ENCODE measurements at places on chromosomes 11 and 22.

DNA sequence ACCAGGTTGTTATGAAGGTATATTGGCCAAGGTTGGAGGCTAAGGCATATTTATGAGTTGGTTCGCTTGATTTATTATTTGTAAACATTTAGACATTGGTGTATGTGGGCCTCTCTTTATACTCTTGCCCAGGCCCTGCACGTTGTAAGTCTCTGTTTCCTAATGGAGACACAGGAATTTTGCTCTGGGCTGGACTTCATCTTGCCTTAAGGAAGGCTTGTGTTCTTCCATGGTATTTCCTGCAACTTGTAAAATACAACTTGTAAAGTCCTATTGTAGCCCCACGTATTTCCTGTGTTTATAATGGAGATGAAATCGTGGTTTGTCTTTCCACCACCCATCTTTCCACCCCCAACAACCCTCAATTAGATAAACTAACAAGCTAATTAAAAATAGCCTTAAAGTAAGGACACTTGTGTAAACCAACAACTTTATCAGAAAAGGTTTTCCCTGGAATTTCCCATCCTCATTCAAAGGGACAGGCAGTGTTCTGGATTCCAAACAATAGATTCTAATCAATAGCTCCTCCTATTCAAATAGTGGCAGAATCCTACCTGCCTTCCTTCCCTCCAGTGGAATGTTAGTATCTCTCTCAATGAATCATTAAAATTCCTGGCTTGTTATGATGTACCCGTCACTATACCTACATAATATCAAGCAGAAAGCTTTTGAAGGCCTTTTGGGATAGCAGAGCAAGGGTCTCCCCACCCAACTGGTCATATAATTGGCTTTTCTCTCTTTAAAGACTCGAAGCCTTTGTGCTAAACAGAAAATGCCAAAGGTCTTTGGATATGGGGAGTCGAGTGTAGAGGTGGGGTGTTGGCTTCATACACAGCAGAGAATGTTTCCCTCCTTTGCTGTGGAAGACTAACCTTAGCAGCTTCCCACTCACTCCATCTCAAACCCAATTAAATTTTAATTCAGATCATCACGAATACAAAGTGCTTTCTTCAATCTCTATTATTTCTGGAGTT is 77.1 kb downstream of the UBASH3B start:
- DNase-seq: no peak

DNA sequence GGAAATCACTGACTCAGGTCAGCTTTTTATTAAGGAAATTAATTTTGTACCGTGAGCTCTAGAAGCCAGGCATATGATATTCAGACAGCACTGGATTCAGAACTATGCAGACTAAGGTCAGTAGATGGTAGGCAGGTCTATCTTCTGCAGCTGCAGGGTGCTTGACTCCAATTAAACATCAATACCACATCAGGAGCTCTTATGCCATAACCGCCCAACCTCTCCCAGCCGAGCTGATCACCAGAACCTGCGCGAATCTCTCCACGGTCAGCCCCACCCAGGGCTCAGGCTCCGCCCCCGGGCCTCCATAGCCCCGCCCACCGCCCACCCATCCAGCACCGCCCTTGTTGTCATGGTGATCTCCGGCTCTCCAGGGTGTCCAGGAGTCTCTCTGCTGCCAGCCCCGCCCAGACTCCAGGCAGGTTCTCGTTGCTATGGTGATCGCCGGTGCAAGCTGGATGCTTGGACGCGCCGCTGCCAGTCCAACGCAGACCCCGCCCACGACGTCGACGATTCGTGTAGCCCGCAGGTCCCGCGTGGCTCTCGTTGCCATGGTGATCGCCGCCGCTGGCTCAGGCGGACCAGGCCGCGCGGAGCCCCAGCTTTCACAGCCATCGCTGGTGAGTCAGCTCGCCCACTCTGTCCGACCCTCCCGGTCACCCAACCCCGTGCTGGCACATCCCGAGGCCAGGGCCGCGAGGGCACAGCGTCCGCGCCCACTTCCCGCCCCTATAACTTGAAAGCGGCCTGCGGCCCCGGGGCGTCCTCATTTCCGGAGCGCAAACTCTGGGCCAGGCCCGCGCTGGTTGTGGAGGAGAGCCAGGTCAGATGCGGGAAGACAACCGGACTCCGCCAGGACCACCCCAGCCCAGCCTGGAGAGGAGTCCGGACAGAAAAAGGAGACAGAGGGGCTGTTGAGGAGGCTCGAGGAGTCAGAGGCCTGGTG is at the start of gene RAB36:
Gene RAB36 (plus strand): TSS at position 546 of the 946 bp plus-strand sequence. CDS start 1,140 bp downstream, outside the sequence.
- peak; percentile 99 for DNase-seq

- no peak for DNase-seq
Observed at GRCh38 chr11:16584569-16584968, 153.9 kb upstream of the C11orf58 start.

- DNase-seq: no peak
Observed at GRCh38 chr11:23764286-23764685, 732.6 kb upstream of the LUZP2 start.

- DNase-seq: no peak
Observed at GRCh38 chr11:81966340-81966739, 767.3 kb downstream of the FAM181B start.

GRCh38 chr11:116224154-116224888 is 548.5 kb downstream of the BUD13 start:
- DNase-seq: peak; percentile 42

GRCh38 chr22:17198170-17199002 is 20.8 kb downstream of the ADA2 start:
- DNase-seq: peak; percentile 75

DNA sequence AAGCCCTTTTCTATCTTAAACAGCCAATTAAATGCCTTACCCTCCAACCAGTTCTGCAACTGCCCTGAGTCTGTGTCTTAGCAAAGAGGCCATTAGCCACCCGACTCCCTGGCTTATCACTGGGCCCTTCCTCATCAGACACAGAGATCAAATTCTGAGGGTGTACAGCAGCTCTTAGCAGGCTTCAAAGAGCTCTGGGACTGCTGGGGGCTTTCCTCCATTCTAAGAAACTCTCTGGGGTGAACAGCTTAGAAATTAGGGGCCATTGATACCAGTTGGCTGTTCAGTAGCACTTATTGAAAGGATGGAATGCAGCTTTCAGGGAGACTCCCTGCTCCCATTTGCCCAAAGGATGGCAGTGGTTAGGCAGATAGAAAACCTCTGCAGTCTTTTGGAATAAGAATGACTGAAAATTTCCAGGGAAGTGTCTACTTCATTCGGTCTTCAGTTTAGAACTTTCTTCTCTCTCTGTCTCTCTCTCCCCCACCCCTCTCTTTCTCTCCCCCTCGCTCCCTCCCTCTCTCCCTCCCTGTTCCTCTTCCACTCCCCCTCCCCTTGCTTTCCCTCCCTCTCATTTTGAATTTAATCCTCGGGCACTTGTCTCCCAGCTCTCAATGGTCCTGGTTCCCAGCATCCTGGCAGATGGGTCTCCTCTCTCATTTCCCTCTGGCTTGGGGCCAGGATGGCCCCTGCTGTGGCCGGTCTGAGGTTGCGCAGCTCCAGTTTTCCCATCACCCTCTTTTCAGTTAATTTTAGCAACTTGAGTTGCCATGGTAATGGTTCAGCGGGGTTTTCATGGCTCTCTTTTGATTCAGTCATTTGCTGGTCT is 76.4 kb downstream of the COMMD9 start:
- peak; percentile 48 for DNase-seq

- no peak for DNase-seq
Observed at GRCh38 chr11:42311514-42311913, 852.1 kb upstream of the LRRC4C start.

GRCh38 chr11:115707180-115707905 is 203.1 kb upstream of the CADM1 start:
- no peak for DNase-seq

- no peak for DNase-seq
Observed at GRCh38 chr11:79055856-79056631, 384.8 kb downstream of the TENM4 start.

DNA sequence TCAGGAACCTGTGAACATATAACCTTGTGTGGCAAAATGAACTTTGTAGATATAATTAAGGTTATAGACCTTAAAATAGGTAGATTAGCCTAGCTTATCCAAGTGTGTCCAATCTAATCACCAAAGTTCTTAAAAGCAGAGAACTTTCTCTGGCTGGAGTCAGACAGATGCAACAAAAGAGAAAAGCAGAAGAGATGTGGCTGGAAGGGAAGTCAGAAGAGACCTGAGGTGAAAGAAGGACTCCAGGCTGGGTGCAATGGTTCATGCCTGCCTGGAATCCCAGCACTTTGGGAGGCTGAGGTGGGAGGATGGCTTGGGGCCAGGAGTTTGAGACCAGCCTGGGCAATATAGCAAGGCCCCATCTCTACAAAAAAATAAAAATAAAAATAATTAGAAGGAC is 39.4 kb upstream of the SWAP70 start:
- no peak for DNase-seq

DNA sequence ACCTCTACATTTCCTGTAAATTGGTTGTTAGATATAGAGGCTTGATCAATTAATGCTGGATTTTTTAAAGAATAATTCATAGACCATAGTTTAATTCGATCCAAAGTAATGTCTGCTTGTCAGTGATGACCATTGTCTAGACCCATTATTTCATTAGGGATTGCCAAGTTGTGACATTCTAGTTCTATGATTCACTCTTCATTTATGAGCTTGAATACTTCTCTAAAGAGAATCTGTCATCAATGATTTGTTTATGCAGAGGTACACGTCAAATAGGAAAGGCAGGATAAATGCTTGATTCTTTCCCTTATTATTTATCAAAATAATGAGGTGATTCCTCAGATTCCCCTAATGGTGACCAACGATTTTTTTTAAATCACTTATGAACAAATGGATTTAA is 24.0 kb upstream of the ROBO3 start:
- DNase-seq: no peak

DNA sequence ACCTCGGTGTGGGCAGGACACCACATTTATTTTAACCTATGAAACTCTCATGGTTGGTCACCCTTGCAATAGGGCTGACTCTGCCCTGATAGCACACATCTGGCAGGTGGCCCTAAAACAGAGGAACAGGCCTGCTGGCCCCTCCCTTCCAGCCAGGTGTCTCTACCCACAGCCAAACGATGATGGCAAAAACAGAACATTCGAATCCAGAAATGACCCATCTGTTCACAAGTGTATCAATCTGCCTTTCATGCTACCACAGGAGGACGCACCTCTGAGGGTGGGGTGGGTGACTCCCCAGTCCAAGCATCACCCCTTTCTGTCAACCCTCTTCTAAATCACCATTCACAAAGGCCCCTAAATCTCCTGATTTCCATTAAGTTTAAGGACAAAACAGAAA is 118.1 kb downstream of the ETS1 start:
- no peak for DNase-seq

DNA sequence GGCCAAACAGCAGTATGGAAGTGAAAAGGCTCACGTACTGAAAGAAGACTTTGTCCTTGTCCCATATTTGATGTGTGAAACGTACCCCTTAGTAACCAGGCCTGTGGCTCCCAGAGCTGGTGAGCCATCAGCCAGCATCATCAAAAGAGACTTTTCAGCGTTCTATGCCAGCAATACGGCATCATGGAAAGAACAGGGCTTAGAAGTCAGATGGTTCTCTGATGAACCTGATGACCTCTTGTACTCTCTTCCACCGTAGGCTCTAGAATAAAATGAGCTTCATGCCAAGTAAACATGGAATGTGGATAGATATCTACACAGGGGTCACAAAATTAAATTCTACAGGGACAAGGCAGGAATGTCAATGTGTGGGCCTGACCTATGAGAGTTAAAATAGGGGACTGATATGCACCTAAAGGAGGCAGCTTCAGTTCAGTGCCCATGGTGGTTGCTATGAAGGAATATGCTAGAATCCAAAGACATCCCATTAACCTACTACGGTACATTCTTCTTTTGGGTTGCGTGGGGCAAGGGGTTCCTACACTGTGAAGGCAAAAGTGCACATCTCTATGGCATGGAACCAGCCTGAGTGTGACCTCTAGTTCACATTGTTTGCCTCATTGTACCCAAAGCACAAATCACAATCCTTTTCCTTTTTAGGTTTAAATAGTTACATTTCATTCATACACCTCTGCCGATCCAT is 130.6 kb downstream of the ETS1 start:
- DNase-seq: no peak

Data from kidney (tissue), 22 donors.